NCI-H2171 (cell line): ENCODE measurements at places on chromosomes 1 and 21.

DNA sequence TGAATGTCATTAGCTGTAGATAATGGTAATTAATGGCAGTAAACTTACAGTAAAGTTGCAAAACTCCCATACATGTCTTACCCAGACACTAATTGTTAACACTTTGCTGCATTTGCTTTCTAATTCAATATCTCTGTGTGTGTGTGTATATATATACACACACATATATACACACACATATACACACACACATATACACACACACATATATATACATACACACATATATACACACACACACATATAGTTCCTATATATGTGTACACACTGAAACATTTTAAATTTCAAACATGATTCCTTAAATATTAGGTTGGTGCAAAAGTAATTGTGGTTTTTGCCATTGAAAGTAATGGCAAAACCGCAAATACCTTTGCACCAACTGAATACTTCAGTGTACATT lies 3.7 kb upstream of the EPHX1 start:
- DNase-seq: no peak

GRCh38 chr21:40902993-40903392 lies 56.0 kb upstream of the DSCAM start:
- no peak for DNase-seq

DNA sequence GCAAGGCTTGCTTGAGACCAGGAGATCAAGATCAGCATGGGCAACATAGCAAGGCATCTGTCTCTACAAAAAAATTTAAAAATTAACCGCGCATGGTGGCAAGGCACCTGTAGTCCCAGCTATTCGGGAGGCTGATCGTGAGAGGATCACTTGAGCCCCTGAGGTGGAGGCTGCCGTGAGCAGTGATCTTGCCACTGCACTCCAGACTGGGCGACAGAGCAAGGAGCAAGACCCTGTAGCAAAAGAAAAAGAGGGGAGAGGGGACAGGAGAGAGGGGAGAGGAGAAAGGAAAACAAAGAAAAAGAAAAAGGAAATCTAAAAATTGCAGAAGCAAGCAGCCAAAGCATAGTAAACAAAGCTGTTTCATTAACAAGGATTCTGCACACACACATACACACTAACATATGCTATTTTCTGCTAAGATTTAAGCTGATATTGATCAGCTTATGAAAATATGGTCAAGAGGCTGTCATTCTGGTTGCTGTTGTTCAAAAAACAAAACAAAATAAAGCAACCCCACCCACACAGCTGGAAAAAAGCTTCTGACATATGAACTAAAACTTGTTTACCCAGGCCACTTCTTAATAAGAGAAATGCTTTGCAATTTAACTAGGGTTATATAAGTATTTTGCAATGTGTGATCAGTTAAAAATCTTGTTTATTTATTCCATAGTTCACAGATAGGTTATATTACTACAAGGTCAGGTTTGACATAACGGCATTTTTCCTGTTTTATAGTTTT lies 1.8 kb downstream of the ARNT start:
- no peak for DNase-seq

DNA sequence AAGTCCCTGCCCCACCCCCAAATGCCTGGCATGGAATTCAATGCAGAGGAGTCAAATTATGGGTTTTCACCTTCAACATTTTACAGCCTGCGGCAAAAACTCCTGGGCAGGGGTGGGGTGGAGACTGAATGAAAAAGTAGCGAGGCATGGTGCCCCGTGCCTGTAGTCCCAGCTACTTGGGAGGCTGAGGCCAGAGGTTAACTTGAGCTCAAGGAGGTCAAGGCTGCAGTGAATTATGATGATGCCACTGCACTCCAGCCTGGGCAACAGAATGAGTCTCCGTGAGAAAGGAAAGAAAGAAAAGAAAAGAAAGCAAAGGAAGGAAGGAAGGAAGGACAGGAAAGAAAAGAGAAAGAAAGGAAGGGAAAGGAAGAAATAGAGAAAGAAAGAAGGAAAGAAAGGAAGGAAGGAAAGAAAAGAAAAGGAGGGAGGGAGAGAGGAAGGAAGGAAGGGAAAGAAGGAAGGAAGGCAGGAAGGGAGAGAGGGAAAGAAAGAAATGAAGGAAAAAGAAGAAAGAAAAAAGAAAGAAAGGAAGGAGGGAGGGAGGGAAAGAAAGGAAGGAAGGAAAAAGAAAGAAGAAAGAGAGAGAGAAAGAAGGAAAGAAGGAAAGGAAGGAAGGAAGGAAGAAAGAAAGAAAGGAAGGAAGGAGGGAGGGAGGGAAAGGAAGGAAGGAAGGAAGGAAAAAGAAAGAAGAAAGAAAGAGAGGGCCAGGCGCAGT lies 11.1 kb downstream of the LEMD1 start:
- no peak for DNase-seq

- DNase-seq: no peak
These were observed 271.3 kb downstream of the PTBP2 start for GRCh38 chr1:96992871-96993270.

DNA sequence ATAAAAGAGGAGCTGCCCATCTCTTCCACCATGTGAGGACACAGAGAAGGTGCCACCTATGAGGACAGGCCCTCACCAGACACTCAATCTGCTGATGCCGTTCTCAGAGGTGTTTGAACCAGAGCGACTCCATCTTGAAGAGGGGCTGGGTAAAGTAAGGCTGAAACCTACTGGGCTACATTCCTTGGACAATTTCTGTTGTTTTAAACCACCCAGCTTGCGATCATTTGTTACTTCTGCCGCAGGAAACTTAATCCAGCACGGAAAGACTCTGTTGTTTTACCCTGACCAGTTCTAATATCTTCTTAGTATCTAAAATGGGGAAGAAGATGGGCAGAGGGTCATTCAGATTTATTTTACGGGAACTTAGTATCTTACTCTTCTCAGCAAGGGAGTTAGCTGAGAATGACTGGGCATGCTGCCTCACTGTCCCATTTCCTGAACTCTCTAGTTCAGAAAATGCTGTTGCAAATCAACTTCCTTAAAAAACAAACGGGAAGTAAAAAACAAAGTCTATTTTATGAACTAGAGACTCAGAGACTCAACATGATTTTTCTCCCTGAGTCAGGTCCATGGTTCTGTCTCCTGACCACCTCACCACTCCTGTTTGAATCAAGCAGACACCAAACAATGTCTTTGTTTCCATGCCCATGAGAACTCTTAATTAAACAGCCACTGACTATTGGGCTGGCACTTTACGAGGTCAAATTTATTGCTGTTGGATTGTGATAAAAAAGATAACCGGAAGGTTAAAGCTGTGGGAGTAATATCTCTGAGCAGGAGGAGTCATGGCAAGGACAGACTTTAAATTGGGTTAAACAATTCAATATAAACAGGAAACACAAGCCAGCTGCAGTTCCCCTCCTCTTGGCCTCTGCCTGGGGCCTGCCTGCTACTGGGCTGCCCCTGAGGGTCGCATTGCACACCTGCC lies 23.8 kb upstream of the IFNAR1 start:
- DNase-seq: no peak

DNA sequence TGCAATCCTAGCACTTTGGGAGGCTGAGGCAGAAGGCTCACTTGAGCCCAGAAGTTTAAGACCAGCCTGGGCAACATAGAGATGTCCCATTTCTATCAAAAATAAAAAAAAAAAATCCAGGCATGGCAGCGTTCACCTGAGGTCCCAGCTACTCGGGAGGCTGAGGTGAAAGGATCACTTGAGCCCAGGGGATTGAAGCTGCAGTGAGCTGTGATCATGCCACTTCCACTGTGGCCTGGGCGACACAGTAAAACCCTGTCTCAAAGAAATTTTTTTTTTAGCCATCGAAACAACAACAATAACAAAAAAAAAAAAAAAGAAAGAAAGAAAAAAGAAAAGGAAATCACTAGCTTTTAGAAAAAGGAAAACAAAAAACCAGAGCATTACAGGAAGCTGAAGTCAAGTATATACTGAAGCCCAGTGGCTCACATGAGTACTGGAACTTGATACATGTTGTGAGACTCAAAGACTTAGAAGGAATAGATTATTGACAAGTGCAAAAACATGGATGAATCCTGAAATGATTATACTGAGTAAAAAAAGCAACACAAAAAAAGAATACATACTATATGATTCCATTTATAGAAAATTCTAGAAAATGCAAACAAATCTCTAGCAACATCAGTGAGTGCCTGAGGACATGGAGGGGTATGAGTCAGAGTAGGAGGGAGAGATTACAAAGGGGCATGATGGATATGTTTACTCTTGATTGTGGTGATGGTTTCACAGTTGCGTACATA lies 6.1 kb upstream of the RABGAP1L start:
- DNase-seq: no peak

DNA sequence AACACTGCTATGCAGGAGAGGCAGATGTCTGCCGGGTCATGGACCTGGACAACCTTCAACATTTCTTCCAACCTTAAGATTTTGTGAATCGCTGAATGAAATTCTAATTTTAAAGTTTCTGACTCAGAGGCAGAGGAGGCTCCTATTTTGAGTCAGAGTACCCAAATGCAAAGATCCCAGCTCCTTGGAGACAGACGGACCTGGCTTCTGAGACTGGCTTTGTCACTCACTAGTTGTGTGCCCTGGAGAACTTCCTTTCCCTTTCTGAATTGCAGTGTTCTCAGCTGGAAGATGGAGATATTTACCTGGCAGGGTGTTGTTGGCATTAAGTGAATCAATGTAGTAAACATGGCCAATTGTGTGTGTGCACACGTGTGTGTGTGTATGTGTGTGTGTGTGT lies 51.9 kb downstream of the IER5 start:
- DNase-seq: no peak

DNA sequence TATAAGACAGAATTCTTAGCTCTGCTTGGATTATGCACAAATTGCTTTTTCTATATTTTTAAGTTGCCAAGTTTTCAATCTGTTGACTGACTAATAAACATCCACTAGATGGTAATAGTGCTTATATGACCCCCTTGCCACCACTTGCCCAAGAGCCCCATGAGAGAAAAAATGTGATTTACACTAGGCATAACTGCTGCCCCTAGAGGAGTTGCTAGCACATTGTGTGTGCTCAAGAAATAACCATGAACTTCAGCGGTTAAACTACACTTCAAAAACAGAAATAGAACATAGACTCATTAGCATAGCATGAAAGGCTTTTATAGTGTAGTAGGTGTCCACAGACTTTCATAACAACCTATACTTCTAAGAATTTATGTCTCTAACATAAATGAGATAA lies 61.4 kb downstream of the BRINP3 start:
- DNase-seq: no peak

GRCh38 chr1:64030411-64030810 lies 173.0 kb upstream of the UBE2U start:
- DNase-seq: no peak

DNA sequence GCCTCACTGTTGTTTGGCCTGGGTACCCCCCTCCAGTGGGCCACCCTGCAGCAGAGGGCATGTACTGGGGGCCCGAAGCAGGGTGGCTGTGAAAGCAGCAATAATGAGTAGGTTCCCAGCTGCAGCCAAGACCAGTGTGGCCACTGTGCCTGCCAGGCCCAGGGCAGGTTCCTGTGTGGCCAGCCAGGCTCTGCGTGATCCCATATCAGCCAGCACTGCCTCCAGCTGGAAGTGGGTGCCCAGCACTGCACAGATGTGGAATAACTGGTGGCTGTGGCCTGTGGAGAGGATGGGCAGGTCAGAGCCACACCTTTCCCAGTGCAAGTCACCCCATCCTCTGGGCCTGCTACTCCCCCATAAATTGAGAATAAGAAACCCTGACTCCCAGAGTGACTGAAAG lies 2.1 kb downstream of the BGLAP start:
- DNase-seq: no peak

- no peak for DNase-seq
These were observed 33.2 kb downstream of the BEND5 start for GRCh38 chr1:48743480-48743879.

- DNase-seq: no peak
These were observed 10.5 kb upstream of the SPRR4 start for GRCh38 chr1:152959801-152960451.

GRCh38 chr1:59083946-59084865 lies 212.7 kb upstream of the FGGY start:
- no peak for DNase-seq

GRCh38 chr1:240337781-240338180 lies 246.1 kb downstream of the FMN2 start:
- DNase-seq: no peak

GRCh38 chr1:32719681-32720275 lies 17.2 kb upstream of the SYNC start:
- no peak for DNase-seq

- no peak for DNase-seq
These were observed 1.4 kb downstream of the NIT1 start for GRCh38 chr1:161119092-161119903.

DNA sequence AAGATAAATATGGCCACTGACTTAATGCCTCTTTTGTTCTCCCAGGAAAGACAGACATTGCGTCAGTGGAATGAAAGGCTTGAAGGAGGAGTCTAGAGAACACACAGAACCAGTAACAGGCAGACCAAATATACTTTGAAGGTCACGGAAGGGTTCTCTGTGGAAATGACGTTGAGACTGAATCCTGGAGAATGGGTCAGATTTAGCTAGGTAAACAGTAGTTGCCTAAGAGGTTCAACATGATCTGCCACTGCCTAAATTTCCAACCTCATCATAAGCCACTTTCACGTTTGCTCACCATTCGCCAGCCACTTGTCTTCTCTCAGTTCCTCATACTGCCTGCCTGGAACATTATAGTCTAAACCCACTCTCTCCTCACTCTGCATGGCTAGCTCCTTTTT lies 20.5 kb downstream of the PLA2G4A start:
- no peak for DNase-seq

DNA sequence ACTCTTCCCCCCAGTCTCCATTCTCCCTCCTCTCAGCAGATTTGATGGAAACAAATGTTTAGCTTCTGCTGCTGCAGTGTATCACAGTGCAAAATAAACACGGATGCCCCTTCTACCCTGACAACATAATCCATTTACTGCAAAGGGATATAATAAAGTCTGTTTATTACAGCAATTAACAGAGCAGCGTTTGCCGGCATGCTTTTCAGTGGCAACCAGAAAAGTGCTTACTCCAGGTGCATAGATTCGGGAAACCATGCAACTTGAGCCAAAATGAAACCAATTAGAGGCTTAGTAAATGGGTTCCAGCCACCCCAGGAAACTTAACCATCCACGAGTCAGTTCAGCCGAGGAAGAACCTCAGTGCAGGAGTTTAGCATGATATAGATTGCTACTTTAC lies 12.9 kb upstream of the LEMD1 start:
- DNase-seq: no peak
